HFFc6 (cell line): ENCODE measurements at places on chromosomes 3 and 15. TPM values are rescaled to one million over a fixed set of nuclear protein-coding genes. Genes with fewer than 3 reads are reported as not detected.

- no peak for DNase-seq
These were observed 53.0 kb upstream of the SNRPA1 start for GRCh38 chr15:101348015-101348414.

GRCh38 chr15:39344662-39345141 lies 236.2 kb upstream of the THBS1 start:
- no peak for DNase-seq

DNA sequence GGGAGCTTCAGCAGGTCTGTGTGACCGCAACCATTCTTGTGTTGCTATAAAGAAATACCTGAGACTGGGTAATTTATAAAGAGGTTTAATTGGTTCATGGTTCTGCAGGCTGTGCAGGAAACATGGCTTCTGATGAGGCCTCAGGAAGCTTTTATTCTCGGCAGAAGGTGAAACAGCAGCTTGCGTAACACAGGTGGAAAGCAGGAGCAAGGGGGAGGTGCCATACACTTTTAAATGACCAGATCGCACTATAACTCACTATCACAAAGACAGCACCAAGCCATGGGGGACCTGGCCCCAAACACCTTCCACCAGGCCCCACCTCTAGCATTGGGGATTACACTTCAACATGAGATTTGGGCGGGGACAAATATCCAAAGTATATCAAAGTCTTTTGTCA lies 8.3 kb upstream of the CIB2 start:
- no peak for DNase-seq

DNA sequence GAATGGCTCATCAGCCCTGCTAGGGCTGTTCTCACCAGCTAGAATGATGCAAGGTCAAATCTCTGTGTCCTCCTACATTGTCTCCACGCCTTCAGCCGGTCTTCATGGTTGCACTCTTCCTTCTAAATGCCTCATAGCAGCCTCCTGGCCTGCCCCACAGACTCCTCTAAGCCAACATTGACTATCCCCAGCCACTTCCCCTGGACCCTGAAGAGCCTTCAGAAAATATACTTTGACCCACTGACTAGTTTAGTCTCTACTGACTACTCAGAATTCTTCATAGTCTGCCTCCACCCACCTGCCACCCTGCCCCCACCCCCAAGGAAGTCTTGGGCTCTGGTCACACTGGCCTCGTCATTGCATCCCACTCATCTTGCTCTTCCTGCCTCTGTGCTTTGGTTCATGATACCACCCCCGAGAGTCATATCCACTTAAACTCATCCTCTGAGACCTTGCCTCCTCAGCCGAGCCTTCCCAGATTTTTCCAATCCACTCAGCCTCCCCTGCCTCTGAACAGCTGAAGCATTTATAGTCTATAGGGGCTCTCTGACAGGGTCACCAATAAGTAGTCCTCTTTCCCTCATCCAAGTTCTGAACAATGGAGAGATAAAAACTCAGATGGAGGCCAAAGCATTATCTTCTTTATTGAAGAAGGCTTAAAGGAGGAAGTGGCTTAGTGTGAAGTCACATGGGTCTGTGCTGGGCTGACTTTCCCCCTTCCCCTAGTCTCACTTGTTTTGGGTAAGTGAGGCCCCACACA lies 9.5 kb upstream of the DOCK3 start:
- no peak for DNase-seq

DNA sequence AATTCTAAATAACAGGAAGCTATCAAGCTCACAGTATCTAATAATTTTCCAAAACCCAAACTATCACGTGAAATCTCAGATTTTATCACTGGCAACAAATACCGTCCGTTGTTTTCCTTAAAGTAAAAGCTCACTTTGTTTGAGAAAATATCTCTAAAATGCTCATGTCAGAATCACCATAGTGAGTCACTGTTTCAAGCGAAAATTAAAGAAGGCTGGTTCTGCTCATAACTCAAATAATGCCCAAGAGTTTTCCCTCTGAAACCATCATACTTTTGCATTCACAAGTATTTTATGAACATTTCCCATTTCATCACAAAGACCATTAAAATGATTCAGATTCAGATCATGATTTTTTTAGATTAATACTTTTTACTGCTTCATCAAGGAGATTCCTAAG lies 50.6 kb downstream of the TBL1XR1 start:
- no peak for DNase-seq

DNA sequence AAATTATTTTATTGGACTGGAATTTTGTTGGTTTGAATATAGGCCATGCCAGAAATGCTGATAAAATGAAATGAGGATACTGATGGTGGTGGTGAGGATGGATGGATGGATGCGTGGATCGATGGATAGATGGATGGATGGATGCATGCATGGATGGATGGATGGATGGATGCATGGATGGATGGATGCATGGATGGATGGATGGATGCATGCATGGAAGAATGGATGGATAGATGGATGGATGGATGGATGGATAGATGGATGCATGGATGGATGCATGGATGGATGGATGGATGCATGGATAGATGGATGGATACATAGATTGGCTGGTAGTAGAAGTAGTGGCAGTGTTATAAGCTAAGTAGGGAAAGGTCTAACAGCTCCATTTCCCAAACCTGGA lies 40.1 kb downstream of the CPN2 start:
- no peak for DNase-seq

EIF4E3 gene
- total RNA-seq = 0.69 to 0.94 TPM (median 0.84 TPM) in 3 replicates

MYRIP gene
- total RNA-seq = 0.28 TPM in 1 of 2 replicates, not detected in the other
